ENCODE measurements at places on chromosomes 1 and 21.

GRCh38 chr1:212238552-212238951 lies 46.7 kb upstream of the PPP2R5A start:
- no peak for DNase-seq

DNA sequence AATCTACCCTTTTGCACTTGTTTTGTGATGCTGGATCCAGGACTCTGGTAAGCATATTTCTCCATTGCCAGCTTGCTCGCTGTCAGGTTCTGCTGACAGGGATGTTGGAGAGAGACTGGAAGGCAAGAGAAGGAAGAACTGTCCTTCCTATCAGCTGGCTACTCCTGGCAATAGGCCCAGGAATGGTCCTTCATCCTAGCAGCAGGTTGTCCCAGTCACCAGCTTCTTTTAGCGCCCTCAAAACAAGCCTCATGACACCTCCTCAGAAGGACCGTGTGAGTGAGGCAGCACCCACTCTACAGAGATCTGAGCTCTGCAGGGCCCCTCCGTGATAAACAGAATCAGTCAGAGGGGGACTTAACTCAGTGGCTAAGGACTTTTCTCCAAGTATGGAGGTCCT lies 33.1 kb upstream of the SLAMF9 start:
- DNase-seq, result no peak

GRCh38 chr1:41255978-41256377 lies 13.9 kb upstream of the SCMH1 start:
- DNase-seq, result no peak

DNA sequence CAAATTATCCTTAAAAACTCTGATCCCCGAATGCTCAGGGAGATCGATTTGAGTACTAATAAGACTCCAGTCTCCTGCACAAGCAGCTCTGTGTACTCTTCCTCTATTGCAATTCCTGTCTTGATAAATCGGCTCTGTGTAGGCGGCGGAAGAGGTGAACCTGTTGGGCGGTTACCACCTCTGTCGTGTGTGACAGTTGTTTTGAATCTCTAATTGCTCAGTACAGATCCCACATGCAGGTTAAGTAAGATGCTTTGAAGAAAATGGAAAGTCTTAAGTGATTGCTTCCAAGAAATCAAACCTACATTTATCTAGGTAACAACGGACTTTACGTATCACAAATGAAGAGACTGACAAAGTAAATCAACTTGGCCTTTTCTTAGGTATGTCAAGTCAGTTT lies 35.5 kb downstream of the COA6 start:
- no peak for DNase-seq

DNA sequence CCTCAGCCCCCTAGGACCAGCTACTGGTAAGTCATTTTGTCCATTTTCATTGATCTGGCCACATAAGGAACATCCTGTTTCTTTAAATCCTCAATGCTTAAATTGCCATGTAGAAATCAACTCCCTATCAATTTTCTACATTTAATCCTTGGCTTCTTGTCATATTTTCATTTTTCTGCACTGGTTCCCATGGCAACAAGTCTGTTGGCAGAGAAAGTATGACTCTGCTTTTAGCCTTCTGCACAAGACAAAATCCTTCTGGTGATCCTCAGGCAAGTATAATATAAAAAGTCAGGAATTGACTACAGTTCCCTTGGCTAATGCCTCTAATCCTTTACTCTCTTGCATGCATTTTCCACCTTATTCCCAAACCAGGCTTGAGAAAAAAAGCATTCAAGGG lies 65.0 kb downstream of the LRRC40 start:
- no peak for DNase-seq
